Omental fat pad (tissue), 4 donors: ENCODE measurements at places on chromosomes 2 and 18.
A peak's percentile ranks its signal among the peaks of the same experiment; 100 is the strongest.

DNA sequence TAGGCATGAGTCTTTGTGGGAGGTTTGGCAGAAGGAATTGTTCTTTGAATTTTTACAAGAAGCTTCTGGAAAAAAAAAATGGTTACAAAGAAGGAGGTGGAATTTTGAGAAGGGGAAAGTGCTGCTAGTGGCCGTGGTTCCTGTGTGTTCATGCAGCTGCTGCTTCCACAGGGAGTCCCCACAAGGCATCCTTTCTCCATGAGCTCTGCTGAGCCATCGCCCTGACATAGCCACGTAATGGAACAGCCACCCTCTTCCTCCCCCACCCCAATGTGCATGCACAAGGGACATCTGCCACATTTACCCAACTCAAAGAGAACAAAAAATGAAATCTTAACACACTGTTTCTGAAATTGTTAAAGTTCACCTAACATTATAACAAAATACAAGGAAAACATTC, 529.7 kb downstream of the SATB2 start:
- no peak for DNase-seq

DNA sequence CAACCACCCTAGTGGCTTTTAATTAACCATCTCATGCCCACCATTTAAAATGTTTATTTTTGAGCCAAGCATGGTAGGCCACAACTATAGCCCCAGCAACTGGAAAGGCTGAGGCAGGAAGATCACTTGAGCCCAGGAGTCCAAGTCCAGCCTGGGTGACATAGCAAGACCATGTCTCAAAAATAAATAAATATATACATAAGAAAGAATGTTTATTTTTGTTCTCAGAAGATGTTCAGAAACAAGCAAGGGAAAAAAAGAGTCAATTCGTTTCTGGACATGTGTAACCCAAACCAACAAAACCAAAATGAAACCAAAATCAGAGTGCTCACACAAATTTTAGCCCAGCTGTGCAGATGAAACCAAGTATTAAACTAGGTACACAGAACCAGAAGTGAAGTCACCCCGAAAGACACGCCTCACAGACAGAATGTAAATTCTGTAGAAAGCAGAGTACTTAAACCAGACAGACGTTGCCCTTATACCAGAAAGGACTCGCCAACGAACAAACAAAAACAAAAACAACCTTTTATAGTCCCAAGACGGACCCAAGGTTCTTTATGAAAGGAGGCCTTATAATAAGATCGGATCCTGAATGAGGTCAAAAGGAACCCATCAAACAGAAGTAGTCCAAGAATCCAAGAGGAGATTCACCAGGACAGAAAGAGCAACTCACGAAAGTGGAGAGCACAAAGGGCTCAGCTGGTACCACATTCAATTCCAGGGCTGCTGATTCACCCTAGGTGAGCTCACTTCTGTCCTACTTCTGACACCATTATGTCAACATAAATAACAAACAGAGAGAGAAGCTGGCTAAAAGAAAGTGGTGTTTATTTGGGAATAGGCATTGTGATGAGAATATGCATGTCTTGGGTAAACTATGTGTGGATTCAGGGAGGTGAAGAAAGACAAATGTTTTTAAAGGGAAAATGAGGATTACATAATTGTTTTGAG, 31.8 kb upstream of the MTCL1 start:
- no peak for DNase-seq

DNA sequence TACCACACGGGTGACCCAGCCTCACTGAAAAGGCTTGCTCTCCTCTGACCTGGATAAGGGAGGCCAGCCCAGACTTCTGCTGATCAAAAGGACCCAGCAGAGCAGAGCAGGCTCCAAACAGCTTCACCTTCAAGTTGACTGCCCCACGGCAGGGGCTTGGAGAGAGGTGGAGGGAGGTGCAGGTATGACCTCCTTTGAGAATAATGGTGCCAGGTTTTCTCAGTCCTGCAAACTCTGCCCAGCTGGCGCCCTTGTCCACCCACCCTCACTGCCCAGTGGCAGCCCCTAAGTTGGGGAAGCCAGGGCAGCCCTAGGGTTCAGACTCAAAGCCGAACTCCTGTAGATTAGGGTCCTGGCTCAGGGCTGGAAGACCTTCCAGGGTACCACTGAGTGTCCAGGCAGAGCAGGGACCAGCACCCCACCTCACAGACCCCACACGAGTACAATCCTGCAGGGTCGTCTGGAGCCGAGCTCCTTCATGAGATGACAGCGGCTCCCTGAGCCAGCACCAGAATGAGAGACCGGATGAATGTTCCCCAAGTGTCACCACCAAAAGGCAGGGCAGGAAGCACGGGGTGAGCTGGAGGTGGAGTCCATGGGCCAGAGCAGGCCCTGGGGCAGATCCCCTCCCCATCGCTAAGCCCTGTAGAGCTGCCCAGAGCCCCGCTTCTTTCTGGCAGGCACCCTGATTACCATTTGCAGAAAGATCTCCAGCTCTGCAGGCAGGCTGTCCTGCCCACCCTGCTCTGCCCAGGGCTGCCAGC, 3.6 kb upstream of the GPC1 start:
- peak; percentile 12 for DNase-seq

- DNase-seq = no peak
Observed at GRCh38 chr2:34012715-34013302, 413.7 kb upstream of the FAM98A start.
